ENCODE measurements at places on chromosomes 11 and 22. TPM values are rescaled to one million over a fixed set of nuclear protein-coding genes. Genes with fewer than 3 reads are reported as not detected.

GRCh38 chr11:18669219-18669596 is 29.4 kb upstream of the TMEM86A start:
- no peak for DNase-seq
- no peaks in the 10 kb centered on the region for H3K27me3 ChIP-seq
- no peaks in the 10 kb centered on the region for H3K36me3 ChIP-seq
- H3K27ac ChIP-seq: no peak overlapping the region
- H3K4me1 ChIP-seq: no peaks in the 10 kb centered on the region

GRCh38 chr11:123546515-123546914 is 107.9 kb downstream of the SCN3B start:
- no peak for DNase-seq
- no peak overlapping the region for H3K4me3 ChIP-seq
- H3K4me1 ChIP-seq: no peaks in the 10 kb centered on the region
- no peak overlapping the region for H3K27ac ChIP-seq
- H3K36me3 ChIP-seq: no peaks in the 10 kb centered on the region

DNA sequence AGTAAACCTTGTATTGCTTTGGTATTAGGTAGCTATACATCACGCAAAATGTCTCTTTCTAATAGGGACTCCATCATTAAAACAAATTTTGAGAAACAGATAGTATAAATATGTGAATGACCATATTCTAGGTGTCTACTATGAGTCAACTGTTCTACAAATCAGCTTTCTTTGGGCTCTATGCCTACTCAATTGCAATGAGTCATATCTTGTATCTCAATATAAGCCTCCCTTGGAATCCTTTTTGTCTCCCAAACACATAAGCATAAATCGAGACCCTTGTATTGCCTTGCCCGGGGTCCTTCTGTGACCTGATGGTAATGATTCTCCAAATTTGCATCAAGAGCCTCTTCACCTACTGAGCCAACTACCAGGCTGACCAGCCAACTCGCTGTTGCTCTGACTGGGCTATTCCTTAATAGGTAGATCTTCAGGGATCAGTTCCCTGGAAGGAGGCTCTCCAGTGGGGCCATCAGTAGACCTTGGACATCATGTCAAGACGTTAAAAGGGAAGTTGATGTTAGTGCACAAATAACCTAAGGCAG is 22.2 kb downstream of the BLID start:
- H3K36me3 ChIP-seq: no peaks in the 10 kb centered on the region
- H3K4me3 ChIP-seq: no peak overlapping the region
- H3K27me3 ChIP-seq: no peaks in the 10 kb centered on the region
- H3K27ac ChIP-seq: peak overlapping the region; percentile 90
- no peaks in the 10 kb centered on the region for H3K4me1 ChIP-seq

DNA sequence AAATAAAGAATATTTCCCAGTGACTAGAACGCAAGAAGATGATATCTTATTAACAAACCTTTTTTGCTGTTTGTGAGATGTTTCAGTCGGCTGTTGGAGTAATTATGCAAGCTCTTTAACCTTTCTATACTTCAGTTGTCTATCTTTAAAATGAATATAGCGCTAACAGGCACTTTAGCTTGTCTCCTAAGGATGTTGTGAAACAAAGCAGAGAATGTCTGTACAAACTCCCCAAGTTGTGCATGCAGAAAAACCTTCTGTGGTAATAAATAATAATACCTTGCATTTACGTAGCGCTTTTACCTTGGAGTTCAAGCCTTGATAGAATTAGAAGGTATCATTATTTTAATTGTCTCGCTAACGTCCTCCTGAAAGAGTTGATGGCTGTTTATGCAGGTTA is 1.9 kb upstream of the KDM2A start:
- peaks cover 24% of the 10 kb centered on the region for H3K4me1 ChIP-seq
- DNase-seq: no peak
- peak overlapping the region; percentile 94 for H3K27ac ChIP-seq
- no peak overlapping the region for H3K4me3 ChIP-seq
- H3K36me3 ChIP-seq: no peaks in the 10 kb centered on the region

- no peaks in the 10 kb centered on the region for H3K36me3 ChIP-seq
- peaks cover 27% of the 10 kb centered on the region for H3K4me1 ChIP-seq
- DNase-seq: peak; percentile 58
- H3K27me3 ChIP-seq: no peaks in the 10 kb centered on the region
- H3K4me3 ChIP-seq: no peak overlapping the region
These were observed 8.2 kb downstream of the C1QTNF6 start for GRCh38 chr22:37179622-37180420.

GRCh38 chr11:43892851-43893250 is 12.2 kb downstream of the ALKBH3 start:
- no peaks in the 10 kb centered on the region for H3K4me1 ChIP-seq
- no peak overlapping the region for H3K27ac ChIP-seq

TEX54 gene
- total RNA-seq: not detected

- H3K4me3 ChIP-seq: no peak overlapping the region
- H3K36me3 ChIP-seq: no peaks in the 10 kb centered on the region
- no peaks in the 10 kb centered on the region for H3K4me1 ChIP-seq
- DNase-seq: no peak
- no peak overlapping the region for H3K27ac ChIP-seq
These were observed 21.3 kb upstream of the NELL1 start for GRCh38 chr11:20647976-20648565.

KCNJ1 gene
- 0.81 TPM for total RNA-seq

Data from sigmoid colon (tissue), 7 donors.